NCI-H526 (cell line): ENCODE measurements at places on chromosomes 4 and X.

DNA sequence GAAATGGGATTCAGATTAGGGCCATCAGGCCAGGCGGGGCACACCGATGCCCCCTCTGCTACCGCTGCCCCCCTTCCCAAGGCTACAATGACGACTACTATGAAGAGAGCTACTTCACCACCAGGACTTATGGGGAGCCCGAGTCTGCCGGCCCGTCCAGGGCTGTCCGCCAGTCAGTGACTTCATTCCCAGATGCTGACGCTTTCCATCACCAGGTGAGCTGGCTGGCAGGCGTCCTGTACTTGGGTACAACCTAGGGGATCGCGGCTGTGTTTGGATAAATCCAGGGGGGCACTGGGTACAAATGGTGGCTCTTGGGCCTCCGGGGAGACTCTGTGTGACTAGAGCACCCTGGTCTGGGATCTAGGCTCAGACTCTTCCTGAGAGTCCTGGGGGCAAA lies 1.1 kb downstream of the EMD start:
- DNase-seq, result no peak

- DNase-seq, result peak; percentile 76
Observed at GRCh38 chr4:151276787-151277562, at the start of gene PRSS48. Gene PRSS48, plus strand, starts transcription at chr4:151277161. Its CDS starts 12 bp downstream, at chr4:151277173.

DNA sequence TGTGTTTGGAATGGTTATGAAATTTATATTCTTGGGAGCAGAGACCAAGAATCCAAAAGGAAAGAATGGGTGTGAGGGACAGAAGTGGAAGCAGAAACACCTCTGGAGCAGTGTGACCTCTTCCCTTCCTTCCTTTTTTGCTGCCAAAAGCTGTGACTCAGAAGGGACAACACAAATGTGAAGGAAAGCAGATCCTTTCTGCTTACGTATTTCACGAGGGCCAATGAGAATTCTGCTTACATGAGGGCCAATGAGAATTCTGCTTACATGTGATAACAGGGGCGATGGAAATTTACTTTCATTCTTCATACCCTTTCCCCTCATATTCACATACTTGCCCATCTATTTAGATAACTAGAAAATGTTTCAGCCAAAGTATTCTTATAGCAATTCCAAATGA lies 404.6 kb downstream of the PRDM5 start:
- no peak for DNase-seq

DNA sequence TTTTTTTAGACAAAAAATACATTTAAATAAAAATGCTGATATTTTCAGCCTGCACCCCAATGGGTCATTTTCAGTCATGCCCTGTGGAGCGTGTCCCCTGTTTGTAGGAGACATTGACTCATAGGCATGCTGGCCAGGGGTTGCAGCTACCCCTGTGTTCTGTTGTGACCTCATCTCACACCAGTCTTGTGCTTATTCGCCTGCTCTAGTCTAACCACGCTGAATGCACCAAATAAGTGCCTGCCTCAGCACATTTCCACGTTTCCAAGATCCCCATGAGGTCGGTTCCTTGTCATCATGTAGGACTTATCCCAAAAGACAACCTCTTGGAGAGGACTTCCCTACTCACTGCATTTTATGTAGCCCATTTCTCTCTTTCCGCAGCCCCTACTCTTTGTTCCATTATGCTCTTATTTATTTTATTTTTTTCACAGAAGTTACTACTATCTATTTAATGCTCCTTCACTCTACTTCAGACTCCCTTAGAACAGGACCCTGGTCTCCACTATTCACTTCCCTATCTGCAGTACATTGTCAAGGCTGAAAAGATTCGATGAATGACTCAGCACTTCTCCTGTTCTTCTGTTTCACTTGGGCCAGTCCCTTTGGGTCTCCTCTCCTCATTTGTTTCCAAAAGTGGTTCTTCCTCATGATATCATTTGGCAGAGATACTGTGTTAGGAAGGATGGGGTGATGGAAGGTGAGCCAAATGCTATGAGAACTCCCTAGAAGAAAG lies 109.7 kb downstream of the MSL3 start:
- no peak for DNase-seq

GRCh38 chrX:133514486-133514885 lies 99.2 kb upstream of the GPC4 start:
- DNase-seq, result no peak

DNA sequence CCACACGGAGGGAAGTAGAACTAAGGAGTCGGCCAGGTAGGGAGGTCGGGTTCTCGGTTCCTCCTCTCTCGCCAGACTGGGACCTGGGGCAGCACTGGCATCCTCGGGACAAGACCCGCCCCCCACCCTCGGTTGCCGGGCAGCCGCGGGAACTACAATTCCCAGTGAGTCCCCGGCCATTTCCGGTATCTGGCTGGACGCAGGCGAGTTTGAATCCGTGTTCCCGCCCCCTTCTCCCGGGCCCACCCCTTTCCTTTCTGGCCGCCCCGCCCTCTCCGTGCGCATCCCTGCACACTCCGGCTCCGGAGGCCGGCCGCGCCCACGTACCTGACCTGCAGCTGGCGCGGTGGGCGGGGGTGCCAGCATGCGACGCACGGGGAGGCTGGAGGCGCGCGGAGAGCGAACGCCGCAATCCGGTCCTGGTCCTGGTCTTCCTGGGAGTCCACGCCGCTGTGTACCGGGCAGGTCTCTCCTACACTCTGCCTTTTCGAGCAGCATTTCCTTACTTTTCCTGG lies 10.2 kb upstream of the DLG3 start:
- DNase-seq, result peak; percentile 94

DNA sequence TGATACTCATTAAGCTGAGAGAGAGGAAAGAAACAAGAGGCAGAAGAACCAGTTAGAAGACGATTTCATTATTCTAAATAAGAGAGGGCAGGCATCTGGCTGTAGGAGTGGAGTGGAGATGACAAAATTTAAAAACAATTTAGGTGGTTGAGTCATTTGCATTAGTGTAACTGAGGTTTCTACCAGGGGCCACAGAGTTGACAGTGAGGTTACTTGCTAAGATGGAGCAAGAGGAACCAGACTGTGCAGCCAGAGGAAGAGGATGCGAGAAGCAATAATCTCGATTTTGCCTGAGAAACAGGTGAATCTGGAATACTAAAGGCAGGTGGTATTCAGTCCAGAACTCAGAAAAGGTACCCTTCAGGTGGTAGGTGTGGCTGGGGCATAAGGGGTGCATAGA lies 491.9 kb downstream of the MID1IP1 start:
- no peak for DNase-seq

GRCh38 chr4:169051761-169052593 lies 41.9 kb upstream of the CBR4 start:
- DNase-seq, result no peak

- no peak for DNase-seq
Observed at GRCh38 chr4:185469580-185470154, 1.9 kb downstream of the CCDC110 start.

GRCh38 chr4:83208371-83209365 lies 75.9 kb downstream of the COQ2 start:
- no peak for DNase-seq

- DNase-seq, result no peak
Observed at GRCh38 chr4:138104284-138104680, 137.9 kb downstream of the SLC7A11 start.

DNA sequence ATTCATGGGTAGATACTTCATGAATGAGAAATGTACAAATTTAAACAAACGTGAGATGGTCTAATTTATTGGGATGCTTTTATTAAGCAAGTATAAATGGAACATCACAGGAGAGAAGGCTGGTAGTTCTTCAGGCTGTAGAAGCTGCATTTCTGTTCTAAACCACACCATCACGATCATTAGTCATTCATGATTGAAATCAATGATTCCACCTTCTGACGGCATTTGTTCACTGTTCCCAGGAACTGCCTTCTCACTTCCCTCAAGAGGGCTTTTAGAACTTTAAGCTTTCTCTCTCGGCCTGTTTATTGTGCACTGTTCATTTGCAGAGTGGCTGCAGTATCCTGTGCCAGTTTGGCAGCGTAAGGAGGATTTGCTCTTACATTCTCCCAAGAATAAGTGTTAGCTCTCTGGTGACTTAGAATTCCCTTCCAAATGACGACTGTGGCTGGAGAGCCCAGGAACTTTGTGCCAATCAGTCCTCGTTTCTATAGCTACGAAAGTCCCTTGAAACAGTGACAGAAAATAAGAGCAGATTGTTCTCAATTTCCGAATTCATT lies 54.7 kb downstream of the MFAP3L start:
- no peak for DNase-seq

DNA sequence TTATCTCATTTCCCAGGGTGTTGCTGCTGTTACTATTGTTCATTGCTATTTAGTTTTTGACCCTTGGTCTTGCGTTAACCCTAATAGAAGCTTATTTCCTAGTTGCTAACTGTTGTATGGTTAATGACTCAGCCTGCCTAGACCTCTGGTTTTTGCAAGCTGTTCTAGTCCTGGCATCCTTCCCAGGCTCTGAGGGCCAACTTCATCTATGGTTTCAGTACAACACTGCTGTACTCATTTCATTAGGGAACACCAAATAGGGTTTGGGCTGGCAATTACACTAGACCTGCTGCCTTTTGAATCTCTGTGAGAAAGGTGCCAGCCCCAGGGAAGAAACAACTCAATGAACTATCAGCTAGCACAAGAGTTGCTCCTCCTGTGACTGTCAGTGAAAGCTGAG lies 59.6 kb downstream of the DCX start:
- DNase-seq, result no peak

DNA sequence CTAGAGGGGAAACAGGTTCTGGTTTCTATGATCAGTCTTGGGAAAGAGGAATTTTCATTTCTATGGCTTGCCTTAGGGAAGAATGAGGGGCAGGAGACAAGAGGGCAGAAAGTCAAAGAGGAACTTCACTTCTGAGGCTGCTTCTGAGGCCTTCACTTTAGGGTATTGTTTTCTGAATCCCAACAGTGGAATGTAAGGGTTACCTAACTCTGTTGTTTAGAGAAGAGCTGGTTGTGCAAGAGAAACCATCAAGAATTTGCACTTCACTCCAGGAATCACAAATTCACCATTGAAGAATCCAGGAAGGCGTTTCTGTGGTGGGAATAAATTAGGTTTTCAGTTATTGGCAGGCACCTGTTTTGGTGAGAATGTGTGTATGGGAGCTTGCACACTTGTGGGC lies 126.7 kb upstream of the AMOT start:
- no peak for DNase-seq

DNA sequence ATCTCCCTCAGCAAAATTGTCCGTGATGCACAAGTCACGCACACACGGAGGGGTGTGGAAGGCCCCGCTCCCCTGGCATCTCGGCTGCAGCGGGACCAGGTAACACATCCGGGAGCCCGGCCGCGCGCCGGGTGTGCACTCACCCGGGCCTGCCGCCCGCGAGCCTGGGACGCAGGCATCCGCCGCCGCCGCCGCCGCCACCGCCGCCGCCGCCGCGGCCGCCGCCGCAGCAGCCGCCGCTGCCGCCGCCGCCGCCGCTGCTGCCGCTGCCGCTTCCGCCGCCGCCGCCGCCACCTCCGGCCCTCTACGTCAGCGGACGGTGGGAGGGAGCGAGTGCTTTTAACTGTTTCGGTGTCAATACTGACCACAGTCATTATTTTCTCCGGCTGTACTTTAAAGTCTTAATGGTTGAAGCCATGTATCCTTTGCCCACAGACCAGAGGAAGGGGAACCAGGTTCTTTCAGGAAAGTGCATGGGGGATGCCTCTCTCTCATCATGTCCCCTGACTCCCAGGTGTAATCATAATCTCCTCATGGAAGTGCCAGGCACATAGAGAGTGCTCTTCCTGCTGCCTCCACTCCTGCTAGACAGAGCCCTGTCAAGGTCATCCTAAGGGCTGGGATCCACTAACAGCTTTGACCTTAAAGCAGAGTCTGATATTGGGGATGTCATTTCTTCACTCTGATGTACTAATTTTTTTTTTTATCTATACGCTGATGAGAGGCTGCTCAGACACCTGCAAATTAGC lies 38.0 kb downstream of the MAGEE2 start:
- DNase-seq, result peak; percentile 40

GRCh38 chrX:150693725-150694574 lies 754 bp downstream of the MTMR1 start:
- DNase-seq, result no peak

DNA sequence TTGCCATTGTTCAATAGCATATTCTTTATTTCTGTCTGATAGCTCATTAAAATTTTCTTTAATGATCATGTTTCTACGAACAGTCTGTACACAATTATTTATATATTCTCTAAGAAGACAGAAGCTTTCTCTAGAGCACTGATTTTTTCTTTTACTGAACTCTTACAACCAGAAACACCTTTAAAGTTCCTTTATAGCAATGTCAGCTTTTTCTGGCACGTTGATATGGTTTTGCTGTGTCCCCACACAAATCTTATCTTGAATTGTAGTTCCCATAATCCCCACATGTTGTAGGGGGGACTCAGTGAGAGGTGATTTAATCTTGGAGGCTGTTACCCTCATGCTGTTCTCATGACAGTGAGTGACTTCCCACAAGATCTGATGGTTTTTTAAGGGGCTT lies 299.4 kb downstream of the PPARGC1A start:
- DNase-seq, result no peak

GRCh38 chr4:185280608-185281007 lies 71.2 kb downstream of the SNX25 start:
- no peak for DNase-seq

GRCh38 chr4:23978002-23978401 lies 88.2 kb upstream of the PPARGC1A start:
- no peak for DNase-seq

GRCh38 chr4:87406462-87406861 lies 15.5 kb upstream of the HSD17B11 start:
- no peak for DNase-seq

- no peak for DNase-seq
Observed at GRCh38 chr4:42123071-42123644, 29.3 kb downstream of the BEND4 start.

DNA sequence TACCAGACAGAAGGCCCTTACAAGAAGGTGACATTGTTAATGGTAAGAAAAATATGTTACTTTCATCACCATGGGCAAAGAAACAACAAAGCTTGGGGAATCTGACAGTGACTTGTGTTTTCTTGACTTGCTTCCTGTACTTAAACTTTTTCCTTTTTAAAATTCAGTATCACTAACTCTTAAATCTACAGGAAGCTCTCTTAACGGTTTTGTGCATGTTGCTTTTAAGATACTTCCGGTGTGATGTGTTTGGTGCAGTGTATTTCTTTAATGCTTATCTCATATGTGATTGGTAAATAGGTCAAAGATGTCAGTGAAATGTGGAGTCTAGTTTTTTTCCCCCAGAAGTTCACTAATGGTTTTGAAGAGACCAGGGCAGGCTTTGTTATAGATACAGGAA lies 45.2 kb downstream of the ADH5 start:
- no peak for DNase-seq

- no peak for DNase-seq
Observed at GRCh38 chr4:117164338-117164737, 79.0 kb upstream of the TRAM1L1 start.

- DNase-seq, result no peak
Observed at GRCh38 chr4:138473339-138473738, 231.2 kb upstream of the SLC7A11 start.

GRCh38 chrX:12967711-12968465 lies 7.0 kb upstream of the TMSB4X start:
- no peak for DNase-seq

- DNase-seq, result no peak
Observed at GRCh38 chr4:151620066-151620465, 140.7 kb downstream of the GATB start.
